ENCODE measurements at places on chromosomes 5 and 9.

DNA sequence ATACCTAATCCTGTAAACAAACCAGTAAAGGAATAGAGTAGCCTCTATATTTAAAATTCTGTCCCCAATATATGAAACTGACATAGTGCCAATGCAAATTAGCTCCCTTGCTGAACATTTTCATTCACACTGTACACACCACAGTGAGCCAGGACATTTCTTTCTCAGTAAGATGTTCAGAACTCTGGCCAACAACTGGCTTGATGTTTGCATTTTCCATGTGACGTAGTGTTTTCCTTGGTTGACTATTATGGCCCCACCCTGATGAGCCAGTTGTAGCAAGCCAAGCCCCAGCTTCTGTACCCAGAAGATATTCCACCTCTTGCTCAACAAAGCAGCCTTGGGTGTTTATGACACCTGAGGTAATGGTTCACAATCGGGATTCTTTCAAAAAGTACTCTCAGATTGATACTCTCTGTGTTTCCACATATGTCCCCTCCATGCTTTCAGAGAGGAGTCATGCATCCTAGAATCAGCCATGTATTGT lies 17.7 kb upstream of the ANXA1 start:
- no peak for DNase-seq

- DNase-seq = no peak
These were observed 202.9 kb upstream of the PANK3 start for GRCh38 chr5:168781941-168782571.

- DNase-seq = no peak
These were observed 16.7 kb downstream of the CTNNAL1 start for GRCh38 chr9:108996643-108997042.

- DNase-seq = peak; percentile 26
These were observed 547 bp downstream of the ANP32B start for GRCh38 chr9:97983589-97984187.

DNA sequence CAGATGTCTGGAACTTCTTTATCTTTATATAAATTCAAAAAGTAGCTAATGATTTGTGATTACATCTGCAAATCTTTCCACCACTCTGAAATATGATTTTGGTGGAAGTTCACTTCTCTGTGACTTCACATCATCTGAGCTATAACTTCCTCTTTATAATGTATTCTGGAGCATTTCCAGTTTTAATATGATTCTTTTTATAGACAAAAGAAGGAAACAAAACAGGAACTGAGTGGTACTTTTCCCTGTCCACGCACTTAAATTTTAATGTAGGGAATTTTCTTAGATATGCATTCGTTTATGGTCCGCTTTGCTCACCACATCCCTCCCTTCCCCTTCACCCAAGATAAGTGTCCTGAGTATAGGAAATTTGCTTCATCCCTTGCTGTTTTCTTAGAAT lies 333.5 kb downstream of the CHSY3 start:
- no peak for DNase-seq

DNA sequence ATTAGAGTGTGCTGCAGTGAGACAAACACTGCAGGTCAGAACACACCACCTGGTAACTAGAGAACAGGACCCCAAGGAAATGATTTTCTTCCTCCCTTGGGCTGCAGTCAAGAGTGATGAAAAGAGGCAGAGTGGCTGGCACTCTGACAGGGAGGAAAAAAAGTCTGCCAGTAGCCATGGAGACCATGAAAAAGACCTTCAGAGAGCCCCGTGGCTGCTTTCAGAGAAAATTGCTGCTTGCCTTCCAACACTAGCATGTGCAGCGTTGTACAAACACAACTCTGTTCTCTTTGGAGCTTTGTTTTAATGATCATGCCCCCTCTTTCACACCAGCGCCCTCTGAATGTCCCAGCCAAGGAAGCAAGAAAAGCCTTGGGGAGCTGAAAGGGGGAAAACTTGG lies 68.8 kb downstream of the ANKRD55 start:
- DNase-seq = no peak

DNA sequence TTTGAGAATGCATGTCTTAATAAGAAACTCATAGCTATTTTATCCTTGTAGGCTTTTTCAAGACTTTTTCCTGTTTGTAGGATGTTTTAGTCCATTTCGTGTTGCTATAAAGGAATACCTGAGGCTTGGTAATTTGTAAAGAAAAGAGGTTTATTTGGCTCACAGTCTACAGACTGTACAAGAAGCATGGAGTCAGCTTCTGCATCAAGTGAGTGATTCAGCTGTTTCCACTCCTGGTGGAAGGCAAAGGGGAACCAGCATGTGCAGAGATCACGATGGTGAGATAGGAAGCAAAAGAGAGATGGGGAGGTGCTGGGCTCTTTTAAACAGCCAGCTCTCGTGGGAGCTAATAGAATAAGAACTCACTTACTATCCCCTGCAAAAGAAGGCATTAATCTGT lies 177.3 kb downstream of the ALDH1A1 start:
- DNase-seq = no peak

- DNase-seq = no peak
These were observed 105.2 kb downstream of the SGCD start for GRCh38 chr5:156431956-156432829.

GRCh38 chr5:612498-613424 lies 621 bp downstream of the CEP72 start:
- no peak for DNase-seq

DNA sequence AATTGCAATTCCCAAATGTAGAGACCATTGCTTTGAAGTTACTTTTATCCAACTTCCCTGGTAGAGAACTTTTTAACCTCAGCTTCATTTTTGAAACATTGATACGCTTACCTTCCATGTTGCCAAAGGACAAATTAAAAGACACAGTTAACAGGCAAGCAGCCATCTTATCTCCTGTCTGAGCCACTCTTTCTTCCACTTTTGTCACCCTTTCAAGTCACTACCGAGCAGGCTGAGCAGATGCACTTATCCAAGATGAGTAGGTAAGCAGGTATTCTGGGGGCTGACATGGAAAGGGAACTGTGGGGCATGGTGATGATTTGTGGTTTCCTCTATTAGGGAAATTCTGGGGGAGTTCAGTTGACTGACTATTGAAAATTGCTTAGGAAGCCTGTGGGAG lies 66.7 kb downstream of the DOCK2 start:
- no peak for DNase-seq

DNA sequence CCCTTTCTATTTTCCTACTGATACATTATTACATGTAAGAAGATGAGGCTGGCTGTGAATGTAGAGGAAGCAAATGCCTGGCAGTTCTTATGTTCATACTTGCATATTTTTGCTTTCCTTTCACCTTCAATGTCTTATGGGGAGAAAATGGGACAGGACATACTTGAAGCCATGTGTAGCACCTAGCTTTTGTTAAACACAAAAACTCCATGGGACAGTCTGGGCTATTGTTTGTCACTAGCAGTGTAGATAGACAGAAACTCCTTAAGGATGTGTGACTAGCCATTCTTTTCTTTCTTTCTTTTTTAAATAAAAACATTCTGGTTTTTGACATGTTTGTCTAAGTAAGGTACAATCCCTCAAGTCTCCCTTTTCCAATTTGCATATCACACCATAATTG lies 122.7 kb downstream of the ARL15 start:
- DNase-seq = no peak

GRCh38 chr9:26112724-26113123 lies 434.5 kb upstream of the TUSC1 start:
- DNase-seq = no peak

- peak; percentile 25 for DNase-seq
These were observed 20.8 kb upstream of the ADRB2 start for GRCh38 chr5:148805326-148806290.
